ENCODE measurements at places on chromosomes 3 and 15.

GRCh38 chr3:174329321-174329720 lies 529.8 kb upstream of the NAALADL2 start:
- DNase-seq: no peak

- no peak for DNase-seq
Measured at GRCh38 chr3:197339841-197340520, 41.6 kb upstream of the DLG1 start.

- no peak for DNase-seq
Measured at GRCh38 chr3:3221528-3221927, 42.0 kb upstream of the CRBN start.

- DNase-seq: no peak
Measured at GRCh38 chr15:90020936-90021507, 19.9 kb downstream of the ZNF710 start.

DNA sequence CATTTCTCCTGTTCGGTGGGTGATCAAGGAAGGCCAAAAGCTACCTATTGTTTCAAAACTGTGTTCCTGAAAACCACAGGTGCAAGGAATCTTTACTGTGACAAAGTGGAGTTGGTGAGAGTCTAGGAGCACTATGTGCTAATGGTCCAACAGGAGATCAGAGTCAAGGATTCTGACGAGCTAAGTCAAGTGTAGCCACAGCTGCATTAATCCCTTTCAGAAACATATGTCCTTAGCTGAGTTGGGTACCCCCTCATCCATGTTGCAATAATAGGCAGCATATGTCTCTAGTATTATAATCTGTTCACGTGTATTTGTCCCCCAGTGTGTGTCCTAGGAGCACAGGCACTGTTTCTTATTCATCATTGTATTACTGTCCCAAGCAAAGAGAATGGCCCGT lies 1.7 kb downstream of the VPS39 start:
- no peak for DNase-seq

DNA sequence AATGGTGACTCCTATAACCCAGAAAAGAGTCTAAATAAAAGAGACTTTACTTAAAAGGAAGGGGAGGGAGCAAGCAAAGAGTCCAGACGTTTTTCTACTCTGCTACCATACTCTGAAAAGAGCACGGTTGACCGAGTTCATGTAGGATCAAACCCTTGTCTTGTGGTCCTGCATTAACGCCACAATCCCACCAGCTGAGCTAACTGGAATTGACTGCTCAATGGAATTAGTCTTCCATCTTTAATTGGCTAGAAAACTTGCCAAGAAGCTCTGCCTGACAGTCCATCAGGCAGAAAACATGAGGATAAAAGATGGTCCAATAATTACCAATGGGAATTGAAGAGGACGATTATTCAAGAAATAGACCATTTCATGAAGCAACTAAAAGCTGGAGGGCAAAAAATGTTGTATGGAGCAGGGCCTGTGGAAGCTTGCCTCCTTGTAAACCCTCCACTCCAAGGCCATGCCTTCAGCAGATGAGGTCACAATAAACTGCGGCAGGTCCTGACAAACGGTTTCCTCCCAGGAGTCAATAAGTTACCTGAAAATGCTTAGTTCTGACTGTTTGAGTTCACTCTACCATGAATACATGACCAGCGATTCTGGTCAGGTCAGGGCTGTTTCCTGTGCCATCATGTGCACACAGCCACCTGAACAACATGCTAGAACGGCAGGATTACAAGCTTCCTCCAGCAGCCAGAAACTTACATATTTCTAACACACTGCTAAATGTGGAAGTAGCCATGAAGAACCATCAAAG lies 35.6 kb upstream of the ARHGEF3 start:
- no peak for DNase-seq

- DNase-seq: no peak
Measured at GRCh38 chr3:94071713-94072284, 8.9 kb downstream of the NSUN3 start.

DNA sequence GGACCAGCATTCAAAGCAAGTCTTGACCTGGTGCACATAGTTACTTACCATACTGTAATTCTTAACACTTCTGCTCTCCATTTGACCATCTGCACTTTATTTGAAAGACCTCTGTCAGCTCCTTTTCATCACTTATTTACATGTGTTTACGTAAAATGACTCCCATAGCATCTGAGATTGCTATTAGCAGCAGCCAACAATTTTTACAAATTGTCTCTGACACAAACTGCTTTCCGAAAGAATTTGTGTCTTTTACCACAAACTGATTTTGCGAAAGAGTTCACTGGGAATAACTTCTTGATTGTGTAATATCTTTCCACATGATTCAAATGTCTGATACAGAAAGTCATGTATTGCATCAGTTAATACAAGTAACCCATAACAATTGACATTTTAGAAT lies 144.1 kb upstream of the PEX5L start:
- DNase-seq: no peak

DNA sequence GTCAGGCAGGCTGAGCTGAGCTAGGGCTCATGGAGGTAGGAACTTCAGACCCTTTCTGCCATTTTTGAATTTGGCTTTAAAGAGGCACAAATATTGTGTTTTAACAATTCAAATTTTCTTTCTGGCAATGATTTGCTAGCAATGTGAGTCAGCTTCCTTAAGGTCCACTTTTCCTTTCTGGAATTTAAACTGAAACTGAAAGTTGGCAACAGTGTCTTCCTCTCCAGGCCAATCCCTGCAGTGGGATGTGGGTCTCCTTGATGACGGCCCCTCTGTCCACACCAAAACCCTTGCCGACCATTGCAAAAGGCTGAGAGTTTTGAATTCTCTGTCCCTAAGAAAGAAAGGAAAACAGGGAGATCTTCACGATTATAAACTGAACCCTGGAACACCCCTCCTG lies 27.1 kb downstream of the RPSA start:
- DNase-seq: no peak

GRCh38 chr15:56844471-56844870 lies 74.0 kb upstream of the TCF12 start:
- DNase-seq: no peak

- DNase-seq: no peak
Measured at GRCh38 chr3:54053211-54053610, 69.1 kb upstream of the CACNA2D3 start.

GRCh38 chr3:147930232-147930807 lies 521.2 kb downstream of the ZIC1 start:
- no peak for DNase-seq

DNA sequence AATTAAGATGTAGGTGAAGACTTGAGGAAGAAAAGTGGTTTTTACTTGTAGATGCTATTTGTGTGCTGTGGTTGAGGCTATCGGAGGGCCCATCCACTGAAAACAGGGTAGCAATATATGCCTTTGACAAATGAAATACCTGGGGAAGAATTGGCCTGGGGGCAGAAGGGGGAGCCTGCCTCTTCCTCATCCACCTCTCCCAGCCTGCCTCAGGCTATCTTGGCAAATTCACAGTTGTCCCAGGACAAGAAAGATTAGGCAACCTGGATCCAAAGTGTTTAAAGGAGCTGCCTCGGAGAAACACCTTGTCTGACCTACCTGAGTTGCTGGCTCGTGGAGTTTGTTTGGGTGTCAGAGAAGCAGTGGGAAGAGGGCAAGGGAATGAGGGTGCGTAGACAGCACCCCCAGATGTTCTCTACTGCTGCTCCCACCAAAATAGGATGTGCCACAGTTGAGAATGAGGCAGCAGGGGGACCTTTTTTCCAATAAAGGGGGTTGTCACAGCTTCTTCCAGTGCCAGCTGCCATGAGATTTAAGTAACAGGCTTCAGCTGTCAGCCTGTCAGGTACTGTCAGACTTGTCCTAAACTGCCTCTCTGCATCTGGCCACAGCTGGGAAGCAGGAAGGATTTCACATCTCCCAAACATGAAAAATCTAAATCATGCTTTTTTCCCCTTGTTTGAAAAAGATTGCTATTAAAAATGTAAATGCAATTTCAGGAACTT lies 9.2 kb downstream of the PLEKHO2 start:
- DNase-seq: no peak

DNA sequence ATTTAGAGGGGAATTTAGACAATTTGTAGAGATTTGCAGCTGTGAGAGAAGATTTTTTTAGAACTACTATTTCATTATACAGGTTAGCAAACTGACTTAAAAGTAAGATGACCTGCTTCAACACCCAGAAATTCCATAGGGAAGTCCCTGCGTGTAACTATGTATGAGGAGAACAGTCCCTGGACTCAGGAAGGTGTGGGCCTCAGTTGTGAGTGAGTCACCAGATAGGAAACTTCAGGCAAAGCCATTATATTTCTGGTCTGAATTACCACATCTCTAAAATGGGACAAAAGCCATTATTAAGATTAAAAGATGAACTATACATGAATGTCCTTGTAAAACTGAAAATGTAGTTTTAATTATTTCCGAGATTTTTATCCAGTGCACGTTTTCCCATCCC lies 488.3 kb upstream of the GOLIM4 start:
- no peak for DNase-seq

DNA sequence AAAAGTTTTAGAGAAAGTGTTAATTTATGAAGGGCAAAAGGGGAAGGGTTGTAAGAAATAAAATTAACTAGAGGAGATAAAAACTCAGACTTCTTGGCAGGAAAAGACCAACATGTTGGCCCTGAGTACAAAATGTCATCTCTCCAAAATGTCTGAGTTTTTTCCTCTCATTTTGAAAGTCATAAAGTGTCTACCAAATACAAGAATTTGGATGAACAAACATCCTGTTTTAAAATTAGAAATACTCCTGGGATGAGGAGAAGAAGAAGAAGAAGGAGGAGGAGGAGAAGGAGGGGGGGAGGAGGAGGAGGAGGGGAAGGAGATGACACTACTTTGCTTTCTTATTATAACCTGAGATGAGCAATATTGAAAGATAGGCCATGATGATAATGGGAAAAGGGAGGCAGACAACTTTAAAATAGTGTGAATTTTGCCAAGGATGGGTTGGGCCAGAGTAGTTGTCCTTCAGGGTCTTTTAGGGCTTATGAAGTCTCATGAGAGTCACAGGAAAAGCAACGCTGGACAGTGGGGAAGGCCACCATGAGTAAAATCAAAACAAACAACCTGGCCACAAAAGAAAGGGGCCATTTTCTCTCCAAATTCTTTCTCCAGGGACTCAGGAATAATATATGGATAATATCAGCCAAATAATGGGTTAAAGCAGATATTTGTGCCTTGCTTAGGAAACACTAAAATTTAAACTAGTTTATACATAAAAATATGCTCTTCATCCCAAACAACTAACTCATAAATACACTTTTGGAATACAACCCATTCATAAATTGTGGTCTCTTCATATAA lies 632.9 kb downstream of the EPHA3 start:
- no peak for DNase-seq

DNA sequence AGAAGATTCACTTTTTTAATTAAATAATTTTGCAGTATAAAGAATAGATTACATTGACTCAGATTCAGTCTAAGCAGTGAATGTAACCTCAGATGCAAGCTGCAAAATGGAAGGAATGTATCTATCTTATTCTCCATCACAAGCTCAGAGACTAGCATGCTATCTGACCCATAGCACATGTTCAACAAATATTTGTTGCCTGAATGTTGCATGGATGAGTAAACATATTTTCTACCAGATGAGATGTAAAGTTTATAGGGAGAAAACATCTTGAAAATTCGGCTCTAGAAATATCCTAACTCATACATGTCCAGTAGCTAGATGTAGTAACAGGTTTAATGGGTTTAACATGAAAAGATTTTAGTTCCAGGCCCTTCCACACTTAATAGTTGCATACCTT lies 234.2 kb downstream of the MECOM start:
- DNase-seq: no peak

DNA sequence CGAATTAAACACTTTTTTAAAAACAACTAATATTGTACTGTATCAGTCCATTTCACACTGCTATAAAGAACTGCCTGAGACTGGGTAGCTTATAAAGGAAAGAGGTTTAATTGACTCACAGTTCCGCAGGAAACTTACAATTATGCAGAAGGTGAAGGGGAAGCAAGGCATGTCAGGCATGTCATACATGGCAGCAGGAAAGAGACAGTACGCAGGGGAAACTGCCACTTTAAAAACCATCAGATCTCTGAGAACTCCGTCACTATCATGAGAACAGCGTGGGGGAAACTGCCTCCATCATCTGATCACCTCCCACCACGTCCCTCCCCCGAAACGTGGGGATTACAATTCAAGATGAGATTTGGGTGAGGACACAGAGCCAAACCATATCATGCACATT lies 162.8 kb upstream of the TPM1 start:
- DNase-seq: no peak

DNA sequence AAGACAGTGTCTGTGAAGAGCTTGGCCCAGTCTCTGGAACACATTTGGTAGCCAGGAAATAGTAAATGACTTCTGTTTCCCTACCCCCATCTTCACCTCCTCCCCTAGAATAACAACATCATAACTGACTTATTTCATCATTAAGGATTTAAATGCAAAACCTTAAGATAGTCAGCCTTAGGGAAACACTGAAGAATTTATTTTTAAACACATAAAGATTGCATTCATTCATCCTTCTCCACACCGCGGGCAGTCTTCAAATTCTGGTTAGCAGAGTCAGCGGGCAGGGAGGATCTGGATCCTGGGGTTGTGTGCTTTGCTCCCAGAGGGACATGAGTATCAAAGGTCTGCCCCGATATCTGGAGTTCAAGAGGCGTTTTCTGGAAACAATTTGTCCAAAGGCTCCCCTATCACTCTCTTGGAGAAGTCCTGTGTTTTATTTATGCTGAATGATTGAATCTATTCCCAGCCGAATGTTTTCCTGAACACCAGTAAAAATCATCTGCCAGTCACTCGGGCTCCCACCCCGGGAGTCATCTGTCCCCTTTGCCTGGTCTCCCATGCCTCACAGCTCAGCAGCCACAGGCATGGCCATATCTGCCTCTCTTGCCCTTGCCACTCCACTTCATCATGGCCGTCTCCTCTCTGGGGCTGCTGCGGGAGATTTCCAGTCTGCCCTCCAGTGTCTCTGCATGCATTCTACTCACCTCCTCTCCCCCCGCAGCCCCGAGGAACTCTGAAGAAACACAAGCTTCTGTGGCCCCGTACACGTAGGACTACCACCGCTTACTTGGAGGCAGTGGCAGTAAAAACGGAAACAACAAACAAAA lies 234.7 kb upstream of the CTDSPL start:
- DNase-seq: no peak

GRCh38 chr3:71621825-71622537 lies 38.5 kb upstream of the FOXP1 start:
- DNase-seq: no peak

GRCh38 chr3:179967622-179968021 lies 69.1 kb downstream of the PEX5L start:
- no peak for DNase-seq

- no peak for DNase-seq
Measured at GRCh38 chr3:144032531-144033239, 61.1 kb downstream of the DIPK2A start.

GRCh38 chr3:3127432-3128010 lies 781 bp downstream of the TRNT1 start:
- DNase-seq: no peak

GRCh38 chr3:76203578-76203977 lies 418.2 kb upstream of the ZNF717 start:
- DNase-seq: no peak

Data from stimulated activated CD4-positive, alpha-beta T cell treated with anti-CD3 and anti-CD28 coated beads, Interleukin-15, amount 100 ng/mL, for 1 hour (primary cell).